ENCODE measurements at places on chromosomes 16 and 17. TPM values are rescaled to one million over a fixed set of nuclear protein-coding genes. Genes with fewer than 3 reads are reported as not detected.

- no peak for DNase-seq
These were observed 53.6 kb downstream of the N4BP1 start for GRCh38 chr16:48556243-48556912.

- no peak for DNase-seq
These were observed 390.1 kb upstream of the EEF2KMT start for GRCh38 chr16:5487728-5488127.

The TBC1D3 gene
- total RNA-seq = 12.4 TPM

DNA sequence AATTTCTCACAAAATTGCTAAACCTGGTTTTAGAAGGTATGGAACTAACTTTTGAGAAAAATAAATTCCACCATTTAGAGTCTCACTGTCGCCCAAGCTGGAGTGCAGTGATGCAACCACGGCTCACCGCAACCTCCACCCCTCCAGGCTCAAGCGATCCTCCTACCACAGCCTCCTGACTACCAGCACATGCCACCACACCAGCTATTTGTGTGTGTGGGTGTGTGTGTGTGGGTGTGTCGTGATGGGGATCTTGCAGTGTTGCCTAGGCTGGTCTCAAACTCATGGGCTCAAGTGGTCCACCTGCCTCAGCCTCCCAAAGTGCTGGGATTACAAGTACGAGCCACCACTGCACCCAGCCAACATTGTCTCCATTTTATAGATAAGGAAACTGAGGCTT, 71.3 kb upstream of the NOL11 start:
- no peak for DNase-seq

DNA sequence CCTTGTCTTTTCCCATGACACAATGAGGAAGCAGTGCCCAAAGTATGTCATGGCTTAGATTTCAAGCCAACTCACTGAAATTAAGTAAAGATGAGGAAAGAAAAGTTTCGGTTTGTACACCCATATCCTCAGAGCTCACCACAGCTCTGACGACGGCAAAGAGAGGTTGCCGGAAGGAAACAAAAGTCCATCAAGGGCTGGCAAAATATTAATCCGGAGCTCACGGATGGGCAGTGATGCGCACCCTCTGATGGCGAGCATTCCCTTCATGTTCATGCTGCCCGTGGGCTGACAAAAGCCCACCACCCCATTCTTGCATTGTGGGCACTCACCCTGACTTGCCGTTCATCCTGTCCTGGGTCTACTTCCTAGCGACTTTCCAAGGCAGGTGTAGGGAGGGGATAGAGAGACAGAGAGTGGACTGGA, 103.1 kb downstream of the SOX9 start:
- DNase-seq = no peak

GRCh38 chr17:55454906-55455474, 33.4 kb upstream of the MMD start:
- no peak for DNase-seq

DNA sequence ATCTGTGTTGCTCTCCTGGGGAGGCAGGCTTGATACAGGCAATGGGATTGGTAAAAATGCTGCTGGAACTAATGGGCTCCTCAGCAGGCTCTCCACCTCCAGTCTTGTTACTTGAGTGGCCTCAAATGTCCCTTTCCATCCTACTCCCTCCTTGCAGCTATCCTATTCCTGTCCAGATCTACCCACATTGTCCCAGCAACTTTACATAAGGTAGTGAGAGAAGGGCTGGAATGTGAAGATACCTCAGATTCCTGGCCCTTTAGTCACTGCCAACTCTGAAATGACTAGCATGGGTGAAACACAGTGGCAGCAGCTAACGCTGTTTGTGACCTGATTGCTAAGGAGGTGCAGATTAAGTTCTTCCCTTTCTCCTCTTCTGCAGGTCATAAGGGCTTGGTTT, 210.1 kb upstream of the HS3ST4 start:
- no peak for DNase-seq

- no peak for DNase-seq
These were observed 82.1 kb upstream of the CLEC18B start for GRCh38 chr16:74503412-74503811.

DNA sequence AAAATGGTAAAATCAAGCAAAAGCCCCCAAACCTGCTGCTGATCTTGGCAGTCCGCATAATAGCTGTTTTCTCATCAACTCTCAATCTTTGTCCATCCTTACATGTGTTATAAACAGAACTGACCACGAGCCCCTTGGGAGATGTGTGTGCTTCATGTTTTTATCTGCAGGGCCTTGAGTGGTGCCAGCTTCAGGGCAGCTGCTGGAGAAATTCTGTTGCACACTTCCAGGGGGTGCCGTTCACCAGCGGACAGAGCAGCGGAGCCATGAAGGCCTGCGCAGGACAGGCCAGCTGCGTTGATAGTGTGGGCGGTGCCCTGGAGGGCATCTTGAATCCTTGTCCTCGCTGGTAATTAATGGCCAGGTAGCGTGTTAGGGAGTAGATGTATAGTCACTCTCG, 20.1 kb downstream of the MPRIP start:
- no peak for DNase-seq

The SCO1 gene
- total RNA-seq = 28.1 TPM

The NPW gene
- total RNA-seq = 0.61 TPM

- no peak for DNase-seq
These were observed 125.7 kb downstream of the XYLT1 start for GRCh38 chr16:17345043-17345442.

DNA sequence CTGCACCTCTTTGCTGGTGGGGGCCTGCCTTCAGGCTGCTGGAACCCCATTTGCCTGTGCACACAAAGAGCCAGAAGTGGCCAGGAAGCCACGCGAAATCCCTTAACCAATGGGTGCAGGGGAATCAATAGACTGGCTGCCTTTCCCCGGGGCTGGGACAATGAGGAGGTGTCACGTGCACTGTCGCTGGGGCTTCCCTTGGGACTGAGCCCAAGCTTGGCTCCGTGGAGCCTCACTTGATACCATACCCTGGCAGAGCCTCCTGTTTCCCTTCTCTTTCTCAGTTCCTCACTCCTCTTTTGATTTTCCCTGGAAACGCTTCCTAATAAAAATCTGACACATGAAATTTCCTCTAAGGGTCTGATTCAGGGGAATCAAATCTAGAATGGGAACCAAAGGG, 38.8 kb upstream of the C16orf82 start:
- no peak for DNase-seq

GRCh38 chr17:56699186-56699894, 105.8 kb downstream of the NOG start:
- no peak for DNase-seq

The SPATA32 gene
- 0.50 TPM for total RNA-seq

The KCNG4 gene
- total RNA-seq = not detected

The G6PC1 gene
- total RNA-seq = not detected

The LDHD gene
- 0.82 TPM for total RNA-seq

The IGF2BP1 gene
- 0.49 TPM for total RNA-seq

GRCh38 chr17:37770631-37771518, 26.0 kb upstream of the HNF1B start:
- peak; percentile 48 for DNase-seq

The ANKRD40CL gene
- not detected for total RNA-seq

All from activated naive CD4-positive, alpha-beta T cell treated with anti-CD3 and anti-CD28 coated beads, Interleukin-2, amount 50 U/mL, for 72 hours (primary cell).